ENCODE measurements at places on chromosomes 5 and 9.

- DNase-seq: peak; percentile 62
These were observed 70.1 kb upstream of the UNC5A start for GRCh38 chr5:176740131-176740701.

DNA sequence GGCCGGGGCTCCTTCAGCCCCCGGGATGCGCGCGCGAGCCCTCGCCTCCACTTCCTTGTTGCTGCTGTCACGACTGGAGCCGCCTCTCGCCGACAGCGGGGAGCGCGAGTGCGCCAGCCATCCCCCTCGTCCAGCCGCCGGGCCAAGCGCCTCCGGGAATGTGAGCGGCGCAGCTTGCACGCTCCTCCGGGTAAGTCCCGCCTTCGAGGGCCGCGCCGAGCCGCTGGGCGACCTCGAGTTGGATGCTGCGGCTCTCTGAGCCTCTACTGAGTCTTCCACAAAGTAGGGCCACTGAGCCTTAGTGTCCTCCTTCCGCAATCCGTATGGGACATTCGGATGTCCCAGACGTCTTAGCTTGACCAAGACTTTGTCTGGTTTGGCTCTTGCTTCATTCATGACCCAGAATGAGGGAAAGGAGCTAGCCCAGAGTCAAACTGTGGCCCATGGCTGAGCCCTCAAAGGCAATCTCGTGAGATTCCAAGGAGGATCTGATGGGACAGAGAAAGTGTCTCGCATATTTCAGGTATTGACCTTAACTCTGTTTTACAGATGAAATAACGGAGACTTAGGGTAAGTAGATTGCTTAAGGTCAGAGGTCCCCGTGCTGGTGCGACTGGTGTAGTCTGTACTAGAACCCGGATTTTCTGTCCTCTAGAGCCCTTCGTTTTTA, 586 bp downstream of the HMGXB3 start:
- no peak for DNase-seq

- no peak for DNase-seq
These were observed 72.5 kb downstream of the TRIM36 start for GRCh38 chr5:115097236-115097635.

DNA sequence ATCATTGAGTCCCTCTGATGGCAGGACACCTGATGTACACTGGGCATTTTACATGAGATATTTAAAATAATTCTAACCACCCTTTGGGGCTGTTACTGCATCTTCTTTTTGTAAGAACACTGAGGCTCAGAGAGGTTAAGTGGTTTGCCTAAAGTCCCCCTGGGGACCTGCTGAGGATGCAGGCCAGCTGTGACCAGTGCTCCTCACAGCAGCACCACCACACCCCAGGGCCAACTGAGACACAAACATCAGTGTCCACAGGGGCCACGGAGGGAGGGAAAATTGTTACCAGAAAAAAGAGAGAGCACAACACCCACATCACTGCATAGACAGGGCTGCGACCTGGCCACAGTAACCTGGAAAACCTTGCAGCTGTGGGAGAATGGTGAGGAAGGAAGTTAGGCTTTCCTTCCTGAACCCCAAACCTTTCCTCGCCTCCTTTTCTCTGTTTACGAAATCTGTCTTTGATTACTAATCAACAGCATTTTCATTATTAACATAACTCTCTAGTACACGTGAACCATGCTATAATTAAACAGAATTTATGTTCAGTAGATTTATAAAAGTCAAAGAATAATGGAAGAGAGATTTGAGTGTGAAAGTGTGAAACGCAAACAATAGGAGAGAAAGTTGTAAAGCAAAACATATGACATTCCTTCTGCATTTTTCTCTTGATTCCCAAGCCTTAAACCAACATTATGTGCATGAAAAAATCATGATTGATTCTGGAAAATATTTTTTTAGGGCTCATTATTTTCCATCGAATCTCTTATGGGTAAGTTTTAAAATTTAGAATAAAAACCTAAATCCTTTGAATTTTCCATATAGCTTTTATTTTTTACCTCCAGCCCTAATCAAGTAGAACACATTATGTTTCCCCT, 228.1 kb upstream of the DAPK1 start:
- DNase-seq: no peak

- DNase-seq: no peak
These were observed 744 bp downstream of the OTULIN start for GRCh38 chr5:14665101-14665822.

GRCh38 chr5:137470111-137470920, 28.8 kb downstream of the SPOCK1 start:
- DNase-seq: no peak

GRCh38 chr9:19372567-19372966, 7.5 kb downstream of the RPS6 start:
- no peak for DNase-seq

GRCh38 chr5:55773057-55773456, 35.2 kb downstream of the DDX4 start:
- no peak for DNase-seq

GRCh38 chr5:207599-207998, 10.4 kb downstream of the CCDC127 start:
- DNase-seq: peak; percentile 36

- DNase-seq: no peak
These were observed 1222.9 kb downstream of the PTPRD start for GRCh38 chr9:9389904-9390303.

DNA sequence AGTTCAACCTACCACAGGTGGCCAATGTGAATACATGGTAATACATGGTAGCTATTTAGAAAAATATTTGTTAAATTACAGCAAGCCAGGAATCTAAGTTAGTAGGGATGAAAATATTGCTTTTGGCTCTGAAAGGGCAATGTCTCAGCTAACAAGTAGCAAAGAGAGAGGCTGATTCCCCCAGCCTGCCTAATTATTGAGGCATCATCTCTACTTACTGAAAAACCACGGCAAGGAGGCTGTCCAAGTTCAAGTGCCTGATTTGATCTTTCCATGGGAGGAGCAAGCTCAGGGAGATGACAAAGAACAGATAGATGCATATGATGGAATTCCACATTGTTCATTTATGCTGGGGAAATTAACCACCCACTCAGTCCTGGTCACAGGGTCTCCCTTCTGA, 28.7 kb upstream of the UBTD2 start:
- DNase-seq: no peak

DNA sequence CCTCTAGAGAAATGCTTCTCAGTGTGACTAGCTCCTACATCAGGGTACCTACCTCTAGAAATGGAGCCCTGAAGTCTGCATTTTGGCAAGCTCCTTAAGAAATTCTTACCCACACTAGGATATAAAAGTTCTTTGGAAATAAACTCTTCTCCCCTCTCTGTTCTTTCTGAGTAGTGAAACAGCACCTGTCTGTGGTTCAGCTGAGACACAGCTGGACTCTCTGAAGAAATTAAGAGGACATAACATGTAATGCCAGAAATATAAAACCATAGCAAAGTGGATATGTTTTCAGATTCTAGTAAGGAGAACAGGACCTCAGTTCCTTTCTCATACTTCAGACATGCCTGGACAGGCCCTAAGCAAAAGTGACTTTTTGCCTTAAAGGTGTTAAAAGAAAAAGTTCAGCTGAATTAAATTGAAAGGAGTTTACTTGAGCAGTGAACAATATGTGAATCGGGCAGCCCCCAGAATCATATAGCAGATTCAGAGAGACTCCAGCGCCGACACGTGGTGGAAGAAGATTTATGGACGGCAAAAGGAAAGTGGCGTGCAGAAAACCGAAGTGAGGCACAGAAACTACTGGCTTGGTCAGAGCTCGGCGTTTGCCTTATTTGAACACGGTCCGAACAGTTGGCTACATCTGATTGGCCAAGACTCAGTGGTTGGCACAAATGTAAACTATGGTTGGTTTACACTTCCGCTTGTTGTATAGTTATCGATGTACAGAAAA, 64.5 kb downstream of the PRKACG start:
- DNase-seq: no peak

DNA sequence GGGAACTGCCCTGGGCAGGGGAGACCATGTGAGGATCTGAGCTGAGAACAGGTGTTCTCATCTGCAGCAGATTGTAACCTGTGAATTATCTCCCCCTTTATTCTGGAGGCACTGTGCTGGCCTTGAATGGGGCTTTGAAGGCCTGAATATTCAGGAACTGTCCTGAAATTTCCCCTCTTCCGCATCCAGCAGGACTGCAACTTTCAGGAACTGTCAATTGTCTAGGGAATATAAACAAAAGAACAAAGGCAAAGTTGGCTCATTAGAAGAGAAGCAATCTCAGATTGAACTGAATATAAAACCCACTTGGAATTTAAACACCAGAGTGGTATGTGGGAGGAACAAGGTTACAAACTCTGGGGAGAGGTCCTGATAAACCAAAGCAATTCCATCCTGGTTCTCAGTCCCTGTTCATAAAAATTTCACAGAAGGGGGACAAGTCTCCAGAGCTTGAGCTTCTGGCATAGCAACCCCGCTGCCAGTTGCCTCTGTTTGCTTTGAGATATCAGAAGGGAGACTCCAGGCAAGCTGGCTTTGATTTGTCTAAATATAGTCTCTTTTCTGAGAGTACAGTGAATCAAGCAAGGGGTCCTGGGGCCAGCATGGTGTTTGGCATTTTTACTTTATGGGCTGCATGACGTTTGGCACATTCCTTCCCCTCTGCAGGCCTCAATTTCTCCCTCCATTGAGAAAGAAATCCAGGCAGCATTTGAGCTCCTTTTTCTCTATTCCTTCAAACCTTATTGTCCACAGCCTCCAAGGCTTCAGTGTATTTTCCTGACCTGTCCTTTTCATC, 47.5 kb downstream of the ADRB2 start:
- DNase-seq: no peak

DNA sequence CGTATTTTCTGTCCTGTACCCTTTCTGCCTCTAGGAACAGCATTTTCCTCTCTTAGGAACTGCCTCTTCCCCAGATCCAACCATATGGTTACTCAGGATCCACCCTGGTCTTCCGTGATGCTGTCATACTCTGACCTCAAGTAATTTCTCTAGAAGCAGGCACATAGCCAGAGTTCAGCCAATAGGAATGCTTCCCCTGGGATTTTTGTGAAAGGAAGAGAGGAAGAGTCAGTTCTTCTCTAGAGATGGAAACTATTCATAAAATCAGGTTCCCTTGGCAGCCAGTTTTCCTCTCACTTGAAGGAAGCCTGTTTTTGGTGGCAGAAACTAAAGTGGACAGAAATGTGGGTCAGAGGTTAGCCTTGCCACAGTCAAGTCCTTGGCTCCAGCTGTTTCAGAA, 400.1 kb upstream of the PCSK5 start:
- DNase-seq: no peak

DNA sequence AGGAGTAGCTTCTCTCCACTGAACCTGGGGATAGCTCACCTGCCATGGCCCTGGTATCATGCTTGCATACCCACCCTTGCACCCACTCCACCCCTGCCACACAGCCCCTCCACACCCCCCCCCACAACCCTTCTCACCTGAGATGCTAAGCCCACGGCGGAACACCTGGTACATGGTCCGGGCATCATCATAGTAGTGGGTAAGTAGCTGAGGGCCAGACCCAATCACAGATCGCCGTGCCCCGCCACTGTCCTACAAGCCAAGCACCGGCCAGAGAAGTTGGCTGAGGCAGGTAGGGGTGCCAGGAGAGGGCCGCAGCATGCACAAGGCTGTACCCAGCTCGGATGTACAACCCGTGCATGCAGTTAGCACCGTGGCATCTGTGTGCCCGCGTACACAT, 20.7 kb downstream of the ACSL6 start:
- DNase-seq: no peak

DNA sequence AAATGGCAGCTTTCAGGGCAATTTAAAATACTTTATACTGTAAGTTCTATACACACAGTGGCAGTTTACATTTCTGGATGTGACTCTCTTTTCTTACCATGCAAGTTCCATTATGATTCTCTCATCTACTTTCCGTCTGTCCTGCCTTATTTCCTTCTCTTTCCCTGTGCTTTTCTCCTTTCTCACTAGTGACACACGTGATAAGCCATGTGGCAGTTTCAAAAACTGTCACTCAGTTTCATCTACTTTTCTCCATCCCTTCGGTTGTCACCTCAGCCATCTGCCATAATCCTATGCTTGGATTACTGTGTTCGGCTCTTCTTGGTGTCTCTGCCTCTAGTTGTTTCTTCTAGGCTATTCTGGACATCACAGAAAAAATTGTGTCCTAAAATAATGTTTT, 46.8 kb upstream of the ATG10 start:
- no peak for DNase-seq

DNA sequence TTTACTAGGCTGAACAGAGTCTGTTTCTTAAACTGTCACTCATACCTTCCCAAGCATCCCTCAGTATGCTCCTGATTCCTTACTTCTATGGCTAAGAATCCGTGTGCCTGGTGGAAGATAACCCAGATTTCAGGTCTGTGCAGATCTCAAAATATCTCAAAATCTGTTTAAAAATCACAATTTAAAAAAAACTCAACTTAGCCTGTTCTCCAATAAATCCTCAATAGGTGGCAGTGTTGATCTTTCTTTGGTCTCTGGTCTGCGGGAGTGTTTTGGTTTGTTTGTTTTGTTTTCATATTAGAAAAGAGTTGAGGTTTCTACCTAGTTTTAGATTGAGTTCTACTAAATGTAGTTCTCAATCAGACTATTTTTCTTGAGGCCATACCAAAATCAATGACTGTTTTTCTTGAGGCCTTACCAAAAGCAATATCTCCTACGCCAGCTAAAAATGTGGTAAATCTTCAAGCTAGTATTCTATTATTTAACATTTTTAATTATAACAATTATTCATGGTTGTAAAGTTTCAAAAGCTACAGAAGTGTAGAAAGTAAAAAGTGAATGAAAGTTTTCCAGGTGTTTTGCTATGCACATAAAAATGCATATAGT, 57.9 kb downstream of the TGFBR1 start:
- DNase-seq: no peak
